ENCODE measurements at places on chromosomes 11 and 22.

GRCh38 chr22:25085156-25085555 is 114.5 kb upstream of the CRYBB3 start:
- DNase-seq: no peak

DNA sequence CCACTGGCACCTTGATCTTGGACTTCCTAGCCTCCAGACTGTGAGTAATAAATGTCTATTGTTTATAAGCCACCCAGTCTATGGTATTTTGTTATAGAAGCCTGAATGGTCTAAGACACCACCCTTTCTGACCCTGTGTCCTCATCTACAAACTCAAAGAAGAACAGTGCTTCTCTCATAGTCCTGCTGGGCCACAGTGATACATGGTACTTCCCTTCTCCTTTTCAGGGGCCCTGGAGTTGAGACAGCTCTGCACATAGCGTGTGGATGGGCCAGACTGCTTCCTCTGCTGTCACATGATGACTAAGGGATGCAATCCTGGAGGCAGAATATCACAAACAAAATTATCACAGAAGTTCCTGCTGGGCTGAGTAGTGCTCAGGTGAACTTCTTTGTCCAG is 5.0 kb downstream of the KCNJ11 start:
- DNase-seq: no peak

- no peak for DNase-seq
Observed at GRCh38 chr22:33598821-33599220, 321.5 kb downstream of the LARGE1 start.

- no peak for DNase-seq
Observed at GRCh38 chr22:19146215-19146968, 1.9 kb upstream of the ESS2 start.

DNA sequence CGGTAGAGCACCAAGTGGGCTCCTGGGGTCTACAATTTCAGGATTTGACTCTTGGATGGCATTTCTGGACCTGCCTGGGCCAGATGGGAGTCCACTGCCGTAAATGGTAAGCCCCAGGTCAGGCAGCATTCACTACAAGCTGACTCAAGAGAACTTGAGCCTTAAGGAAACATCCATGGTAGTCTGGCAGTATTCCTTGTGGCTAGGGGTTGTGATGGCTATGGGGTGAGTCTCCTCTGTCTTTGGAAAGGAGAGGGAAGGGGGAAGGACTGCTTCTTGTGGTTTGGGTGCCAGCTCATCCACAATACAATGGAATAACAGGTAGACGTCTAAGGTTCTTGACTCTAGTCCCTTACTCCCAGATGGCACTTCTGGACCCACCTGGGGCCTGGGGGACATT is 32.3 kb upstream of the POU2AF2 start:
- DNase-seq: no peak

DNA sequence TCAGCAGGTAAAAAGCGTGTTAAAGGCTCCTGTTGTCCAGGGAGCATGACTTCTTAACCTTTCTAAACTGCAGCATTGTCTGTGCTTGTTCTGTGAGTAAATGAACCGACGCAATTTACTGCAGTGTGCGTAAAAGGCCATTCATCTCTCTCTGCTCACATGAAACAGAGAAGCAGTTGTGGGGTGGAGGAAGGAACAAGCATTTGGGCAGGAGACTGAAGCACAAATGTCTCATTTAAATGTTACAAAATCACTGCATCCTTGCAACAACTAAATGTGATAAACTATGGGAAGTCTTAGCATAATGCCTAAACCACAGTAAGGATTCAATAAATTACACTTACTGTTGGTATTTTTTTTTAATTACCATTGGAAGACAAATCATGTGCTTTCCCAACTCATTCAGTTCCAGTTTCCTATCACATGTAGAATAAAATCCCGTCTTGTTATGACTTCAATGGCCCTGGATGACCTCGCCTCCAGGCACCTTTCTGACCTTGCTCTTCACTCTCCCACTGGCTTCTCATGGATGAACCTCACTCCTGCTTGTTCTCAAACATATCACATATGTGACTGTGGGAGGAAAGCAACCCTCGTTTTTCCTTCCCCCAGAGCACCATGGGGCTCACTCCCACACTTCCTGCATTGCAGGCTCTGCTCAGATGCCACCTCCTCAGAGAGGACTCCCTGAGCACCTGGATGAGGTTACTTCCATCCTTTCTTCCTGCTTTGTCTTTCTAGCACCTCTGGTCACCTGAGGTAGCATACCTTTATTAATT is 21.6 kb upstream of the RFPL2 start:
- no peak for DNase-seq

Data from hepatic stellate cell (primary cell).